ENCODE measurements at places on chromosomes 2 and 18.

- DNase-seq = no peak
These were observed 18.9 kb downstream of the GNLY start for GRCh38 chr2:85712849-85713612.

DNA sequence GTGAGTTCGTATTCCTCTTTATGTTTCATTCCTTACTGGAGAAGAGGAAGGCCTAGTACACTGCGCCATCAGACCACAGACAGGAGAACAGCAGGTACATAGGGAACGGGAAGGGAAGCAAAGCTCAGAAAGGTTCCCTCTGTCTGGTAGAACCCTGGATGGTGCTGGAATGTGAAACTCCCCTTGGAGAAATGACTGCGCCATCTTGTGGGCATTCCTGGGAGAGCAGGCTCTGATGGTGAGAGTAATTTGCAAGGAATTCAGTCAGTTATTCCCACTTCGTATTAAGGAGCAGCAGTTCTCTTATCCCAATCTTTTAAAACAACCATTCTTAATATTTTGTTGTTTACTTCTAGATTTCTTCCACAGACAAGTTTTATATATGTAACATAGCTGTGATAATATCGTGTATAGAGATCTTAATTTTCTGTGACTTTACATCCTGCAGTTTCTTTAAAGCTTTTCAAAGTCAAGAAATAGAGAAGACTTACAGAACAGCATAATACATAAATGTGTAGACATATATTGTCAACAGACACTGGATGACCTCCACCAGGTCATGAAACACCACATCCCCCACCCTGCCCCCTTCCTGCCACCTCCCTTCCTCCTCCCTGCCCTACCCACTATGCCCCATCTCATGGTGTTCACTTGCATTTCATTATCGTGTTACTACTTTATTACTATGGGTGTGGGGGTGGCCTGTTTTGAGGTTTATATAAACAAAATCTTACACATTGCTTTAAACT, 83.9 kb downstream of the ARHGEF4 start:
- peak; percentile 46 for DNase-seq

DNA sequence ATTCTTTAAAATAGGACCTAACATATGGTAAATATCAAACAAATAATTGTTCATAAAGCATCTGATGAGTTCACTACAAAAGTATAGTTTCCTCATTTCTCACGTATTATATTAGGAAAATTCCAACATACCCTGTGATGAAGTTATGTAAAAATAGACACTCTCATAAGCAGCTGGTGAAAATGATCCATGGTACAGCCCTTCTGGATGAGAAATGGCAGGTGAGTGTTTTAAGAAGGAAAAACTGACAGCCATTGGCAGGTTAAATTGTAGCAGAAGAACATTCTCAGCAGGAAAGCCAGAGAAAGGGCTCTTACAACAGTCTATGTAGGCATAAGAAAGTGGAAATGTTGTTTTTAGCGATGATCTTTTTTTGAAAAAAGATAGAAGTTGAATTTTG, 706.5 kb upstream of the FSHR start:
- no peak for DNase-seq

DNA sequence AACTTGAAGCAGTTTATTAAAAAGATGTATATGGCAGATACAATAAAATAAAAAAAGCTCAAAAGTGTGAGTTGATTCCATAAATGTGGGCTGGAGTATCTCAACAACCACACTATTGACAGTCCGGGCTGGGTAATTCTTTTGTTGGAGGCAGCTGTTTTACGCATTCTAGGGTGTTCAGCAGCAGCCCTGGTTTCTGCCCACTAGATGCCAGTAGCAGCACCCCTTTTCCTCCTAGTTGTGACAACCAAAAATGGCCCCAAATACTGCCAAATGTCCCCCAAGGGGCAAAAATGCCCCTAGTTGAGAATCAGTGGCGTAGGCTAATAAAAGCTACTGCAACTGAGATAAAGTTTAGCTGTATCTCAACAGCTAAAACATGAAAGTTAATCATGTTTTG, 44.8 kb downstream of the CHMP3 start:
- peak; percentile 9 for DNase-seq

- no peak for DNase-seq
These were observed 142.9 kb upstream of the FIGN start for GRCh38 chr2:163878718-163879117.

DNA sequence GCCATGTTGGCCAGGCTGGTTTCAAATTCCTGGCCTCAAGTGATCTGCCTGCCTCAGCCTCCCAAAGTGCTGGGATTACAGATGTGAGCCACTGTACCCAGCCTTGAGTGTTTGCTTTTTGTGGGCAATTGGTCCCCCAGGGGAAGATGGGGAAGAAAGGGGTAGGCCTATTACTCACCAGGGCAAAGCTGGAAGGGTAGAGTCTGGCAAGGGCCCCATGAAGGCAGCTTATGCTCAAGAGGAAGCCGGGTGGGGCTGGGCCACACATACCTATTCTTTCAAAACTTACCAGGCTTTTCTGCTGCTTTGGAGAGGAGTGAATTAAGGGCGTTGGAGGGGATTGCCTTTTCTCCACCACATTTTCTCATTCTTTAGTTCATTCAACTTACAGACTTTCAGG, 24.5 kb upstream of the CD28 start:
- DNase-seq = no peak

GRCh38 chr2:16330982-16331381, 334.7 kb downstream of the CYRIA start:
- DNase-seq = no peak

DNA sequence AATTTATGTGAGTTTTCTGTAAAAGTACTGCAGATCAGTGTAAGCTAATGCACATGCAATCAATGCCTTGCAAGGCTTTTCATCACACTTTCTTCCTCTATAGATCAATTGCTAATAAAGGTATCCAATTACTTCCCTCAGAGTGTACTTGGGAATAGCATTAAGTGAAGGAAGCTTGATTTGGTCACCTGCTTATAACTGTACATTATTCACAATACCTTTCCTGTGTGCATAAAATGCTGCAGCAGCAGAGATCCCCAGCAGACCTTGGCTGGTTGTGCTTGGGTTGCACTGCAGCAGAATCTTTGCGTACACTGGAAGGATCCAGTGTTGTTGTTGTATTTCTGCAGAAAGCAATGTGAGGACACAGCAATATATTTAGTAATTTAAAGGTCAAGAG, 18.5 kb upstream of the SCN9A start:
- DNase-seq = no peak

- no peak for DNase-seq
These were observed 95.9 kb downstream of the NEB start for GRCh38 chr2:151638191-151638933.

DNA sequence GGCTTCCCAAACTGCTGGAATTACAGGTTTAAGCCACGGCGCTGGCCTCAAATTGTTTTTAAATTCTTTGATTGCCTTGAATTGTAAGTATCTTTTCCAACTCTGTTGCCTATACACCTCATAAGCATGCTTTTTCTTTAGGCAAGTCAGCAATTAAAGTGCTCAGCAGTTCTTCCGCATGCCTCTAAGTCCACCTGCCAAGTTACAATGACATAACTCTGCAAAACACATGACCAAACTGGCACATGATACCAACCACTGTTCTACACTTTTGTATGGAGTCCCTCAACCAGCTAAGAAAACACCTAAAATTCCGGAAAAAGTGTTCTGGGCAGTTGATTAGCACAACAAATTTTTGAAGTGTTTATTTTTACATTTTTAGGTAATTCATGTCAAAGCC, 5.1 kb downstream of the TXNL4A start:
- no peak for DNase-seq

DNA sequence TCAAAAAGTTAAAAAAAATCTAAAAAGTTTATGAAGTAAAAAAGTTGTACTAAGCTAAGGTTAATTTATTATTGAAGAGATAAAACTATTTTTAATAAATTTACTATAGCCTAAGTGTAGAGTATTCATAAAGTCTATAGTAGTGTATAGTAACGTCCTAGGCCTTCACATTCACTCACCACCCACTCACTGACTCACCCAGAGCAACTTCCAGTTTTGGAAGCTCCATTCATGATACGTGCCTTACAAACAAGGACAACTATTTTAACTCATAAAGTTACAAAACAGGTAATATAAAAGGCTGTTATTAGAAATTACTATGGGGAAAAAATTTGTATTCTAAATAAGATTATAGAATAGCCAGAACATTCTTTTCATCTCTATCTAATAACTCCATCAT, 158.9 kb upstream of the FN1 start:
- no peak for DNase-seq

GRCh38 chr2:240704651-240705050, 13.0 kb downstream of the AQP12A start:
- DNase-seq = no peak

GRCh38 chr2:96106991-96107707, 9.2 kb downstream of the ADRA2B start:
- DNase-seq = no peak

GRCh38 chr2:224882291-224883171, 159.7 kb downstream of the DOCK10 start:
- DNase-seq = no peak

- no peak for DNase-seq
These were observed 80.4 kb downstream of the BOLA3 start for GRCh38 chr2:74067221-74067747.

- DNase-seq = no peak
These were observed 89.7 kb upstream of the MSH2 start for GRCh38 chr2:47313141-47313691.

DNA sequence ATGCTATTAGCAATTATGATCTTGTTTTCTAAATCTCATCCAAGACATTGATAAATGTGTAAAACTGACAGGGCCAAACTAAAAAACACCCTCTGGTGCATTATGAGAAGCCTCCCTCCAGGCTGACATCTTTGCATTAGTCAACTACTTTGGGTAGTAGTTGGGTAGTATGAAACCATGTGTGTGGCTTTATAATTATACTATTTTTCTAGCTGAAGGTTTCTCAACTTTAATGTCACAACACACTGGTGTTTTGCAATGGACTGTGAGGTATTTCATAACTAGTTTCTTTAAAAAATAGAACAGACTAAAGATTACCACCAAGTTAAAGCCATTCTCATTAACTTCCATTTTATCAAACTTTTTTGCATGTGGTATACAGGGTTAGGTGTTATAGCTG, 73.1 kb upstream of the RBMS1 start:
- DNase-seq = no peak

GRCh38 chr2:152646264-152646663, 71.0 kb downstream of the PRPF40A start:
- no peak for DNase-seq

DNA sequence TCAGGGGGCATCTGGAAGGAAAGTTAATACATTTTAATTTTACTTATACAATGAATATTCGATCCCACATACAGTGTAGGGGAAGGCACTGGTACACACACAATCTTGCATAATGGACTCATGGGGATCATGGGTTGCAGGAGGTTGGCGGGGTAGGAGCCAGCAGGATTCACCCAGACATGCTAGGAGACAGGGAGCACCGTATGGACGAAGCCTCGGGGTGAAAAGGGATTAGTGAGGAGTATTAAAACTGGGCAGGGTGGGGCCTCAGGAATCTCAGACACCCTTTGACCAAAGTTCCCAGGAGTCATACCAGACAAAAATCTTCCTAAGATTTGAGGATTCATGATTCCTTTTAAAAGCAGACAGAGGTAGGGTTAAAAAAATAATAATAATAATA, 140.8 kb downstream of the BCL11A start:
- no peak for DNase-seq

DNA sequence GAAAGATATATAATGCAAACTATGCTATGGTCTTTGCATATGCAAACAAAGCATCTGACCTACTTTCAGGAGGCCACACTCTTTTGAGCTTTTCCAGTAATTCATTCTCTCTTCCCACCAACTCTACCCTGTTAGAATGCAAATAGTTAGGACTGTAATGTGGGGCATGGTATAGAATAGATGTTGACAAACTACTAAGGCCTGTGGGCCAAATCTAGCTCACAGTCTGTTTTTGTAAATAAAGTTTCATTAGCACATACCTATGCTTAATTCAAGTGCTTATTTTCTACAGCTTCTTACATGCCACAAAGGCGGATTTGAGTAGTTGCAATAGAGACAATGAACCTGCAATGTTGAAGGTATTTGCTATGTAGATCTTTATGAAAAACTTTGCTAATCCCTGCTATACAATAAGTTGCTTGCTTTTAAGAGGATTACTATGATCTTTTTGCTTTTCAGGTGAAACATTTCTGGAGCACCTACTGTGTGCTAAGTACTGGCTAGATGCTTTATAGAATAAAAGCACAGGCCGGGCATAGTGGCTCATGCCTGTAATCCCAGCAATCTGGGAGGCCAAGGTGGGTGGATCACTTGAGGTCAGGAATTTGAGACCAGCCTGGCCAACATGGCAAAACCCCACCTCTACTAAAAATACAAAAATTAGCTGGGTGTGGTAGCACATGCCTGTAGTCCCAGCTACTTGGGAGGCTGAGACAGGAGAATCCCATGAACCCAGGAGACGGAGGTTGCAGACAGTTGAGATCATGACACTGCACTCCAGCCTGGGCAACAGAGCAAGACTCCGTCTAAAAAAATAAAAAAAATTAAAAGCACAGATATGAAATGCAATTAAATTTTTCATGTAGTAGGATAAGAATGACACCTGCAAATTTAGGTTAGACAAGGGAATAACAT, 267.8 kb downstream of the DPP10 start:
- no peak for DNase-seq

GRCh38 chr2:214192711-214193110, 218.1 kb upstream of the VWC2L start:
- DNase-seq = no peak

GRCh38 chr2:74603282-74604000, 44.7 kb downstream of the M1AP start:
- DNase-seq = no peak

DNA sequence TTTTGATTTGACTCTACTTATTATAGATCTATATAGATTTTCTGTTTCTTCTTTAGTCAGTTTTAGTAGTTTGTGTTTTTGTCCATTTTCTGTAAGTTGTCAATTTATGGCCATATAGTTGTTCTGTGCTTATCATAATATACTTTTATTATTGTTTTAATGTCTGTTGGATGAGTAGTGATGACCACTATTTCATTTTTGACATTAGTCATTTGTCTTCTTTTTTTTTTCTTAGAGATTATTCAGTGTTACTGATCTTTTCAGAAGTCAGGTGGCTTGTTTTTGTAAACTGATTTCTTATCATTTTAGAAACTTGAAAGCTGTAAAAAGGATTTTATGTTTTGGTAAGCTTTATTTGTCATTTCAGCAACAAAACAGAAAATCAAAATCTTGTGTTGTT, 57.3 kb downstream of the EPC2 start:
- DNase-seq = no peak
